ENCODE measurements at places on chromosomes 6 and 20. TPM values are rescaled to one million over a fixed set of nuclear protein-coding genes. Genes with fewer than 3 reads are reported as not detected.

Gene NRSN1
- not detected for polyA plus RNA-seq

Gene UNC5CL
- 3.1 TPM for polyA plus RNA-seq

Gene CCN5
- 0.06 TPM for polyA plus RNA-seq

Gene ADGRF5
- polyA plus RNA-seq: 21.1 TPM

Gene EYA2
- polyA plus RNA-seq: 1.5 TPM

Gene CD24
- polyA plus RNA-seq: 10.1 TPM

Gene PIGT
- polyA plus RNA-seq: 70.1 TPM

Gene LSM2
- 55.3 TPM for polyA plus RNA-seq

Gene TRIM31
- not detected for polyA plus RNA-seq

Gene SEMG1
- not detected for polyA plus RNA-seq

Gene TBP
- 16.1 TPM for polyA plus RNA-seq

Gene F13A1
- 27.4 TPM for polyA plus RNA-seq

Gene ATP9A
- 63.3 TPM for polyA plus RNA-seq

Gene CALHM6
- polyA plus RNA-seq: 1.5 TPM

Gene GRM1
- polyA plus RNA-seq: not detected

Gene PPP1R3G
- 1.5 TPM for polyA plus RNA-seq

Gene RPRD1B
- 25.3 TPM for polyA plus RNA-seq

Gene HLA-DQA1
- 1.7 TPM for polyA plus RNA-seq

Gene HCRTR2
- polyA plus RNA-seq: not detected

Gene MATN4
- 0.57 TPM for polyA plus RNA-seq

Gene SIRPD
- not detected for polyA plus RNA-seq

Gene THBD
- polyA plus RNA-seq: 4.8 TPM

Gene SPATS1
- not detected for polyA plus RNA-seq

Gene DOK5
- polyA plus RNA-seq: 29.0 TPM

Gene TRAPPC3L
- polyA plus RNA-seq: 0.09 TPM

Gene SCUBE3
- polyA plus RNA-seq: 0.82 TPM

Gene SRSF6
- polyA plus RNA-seq: 168 TPM

Gene GJA10
- polyA plus RNA-seq: not detected

Gene OR2B6
- not detected for polyA plus RNA-seq

Gene COL11A2
- polyA plus RNA-seq: 41.7 TPM

Gene C6orf141
- polyA plus RNA-seq: 3.2 TPM

Gene C6orf132
- polyA plus RNA-seq: 0.29 TPM

Gene SHLD1
- 9.2 TPM for polyA plus RNA-seq

Gene ACOT13
- polyA plus RNA-seq: 16.6 TPM

Gene ZNF184
- polyA plus RNA-seq: 9.3 TPM

Gene SPATA25
- polyA plus RNA-seq: 10.3 TPM

Gene BPIFA1
- polyA plus RNA-seq: not detected

Gene HLA-DMB
- polyA plus RNA-seq: 4.8 TPM

Gene SMIM26
- 83.1 TPM for polyA plus RNA-seq

Gene TUBE1
- polyA plus RNA-seq: 20.7 TPM

Gene SLC32A1
- not detected for polyA plus RNA-seq

Gene STX7
- 34.9 TPM for polyA plus RNA-seq

Gene PSMB8
- 11.8 TPM for polyA plus RNA-seq

Gene ZNF334
- polyA plus RNA-seq: 11.2 TPM

Gene CALHM5
- polyA plus RNA-seq: 1.9 TPM

Gene GGTLC1
- polyA plus RNA-seq: not detected

Gene CPNE1
- polyA plus RNA-seq: 103 TPM

Gene NUDT3
- 29.6 TPM for polyA plus RNA-seq

Gene PERP
- polyA plus RNA-seq: 0.33 TPM
